Neural progenitor cell (in vitro differentiated cells): ENCODE measurements at places on chromosomes 6 and 20.
A peak's percentile ranks its signal among the peaks of the same experiment; 100 is the strongest.

DNA sequence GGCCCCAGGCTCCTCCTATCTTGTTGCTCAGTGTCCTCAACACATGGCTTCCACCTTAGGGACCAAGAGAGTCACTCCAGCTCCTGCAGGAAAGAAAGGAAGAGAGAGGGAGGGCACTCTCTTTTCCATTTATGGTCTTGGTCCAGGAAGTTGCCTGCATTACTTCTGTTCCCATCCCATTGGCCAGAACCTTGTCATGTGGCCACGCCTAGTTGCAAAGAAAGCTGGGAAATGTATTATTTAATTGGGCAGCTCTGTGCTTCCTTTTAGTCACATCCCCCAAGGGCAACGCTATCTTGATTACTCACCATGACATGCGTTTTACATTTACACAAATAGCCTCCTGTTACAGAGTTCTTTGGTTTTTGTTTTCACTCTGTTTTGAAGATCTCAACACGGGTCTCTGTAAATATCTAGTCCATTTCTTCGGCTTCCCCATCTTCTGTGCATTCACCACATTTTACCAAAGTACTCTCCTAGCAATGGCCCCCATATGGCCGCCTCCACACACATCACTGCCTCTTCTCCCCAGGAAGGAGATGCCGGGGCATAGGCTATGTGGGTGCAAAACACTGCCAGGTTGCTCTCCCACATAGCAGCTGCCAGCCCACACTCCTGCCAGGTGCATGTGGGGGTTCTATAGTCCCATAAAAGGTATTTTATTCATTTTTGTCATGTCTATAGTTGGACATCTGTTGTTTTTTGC, 35.7 kb upstream of the ZMYND8 start:
- DNase-seq, result no peak

DNA sequence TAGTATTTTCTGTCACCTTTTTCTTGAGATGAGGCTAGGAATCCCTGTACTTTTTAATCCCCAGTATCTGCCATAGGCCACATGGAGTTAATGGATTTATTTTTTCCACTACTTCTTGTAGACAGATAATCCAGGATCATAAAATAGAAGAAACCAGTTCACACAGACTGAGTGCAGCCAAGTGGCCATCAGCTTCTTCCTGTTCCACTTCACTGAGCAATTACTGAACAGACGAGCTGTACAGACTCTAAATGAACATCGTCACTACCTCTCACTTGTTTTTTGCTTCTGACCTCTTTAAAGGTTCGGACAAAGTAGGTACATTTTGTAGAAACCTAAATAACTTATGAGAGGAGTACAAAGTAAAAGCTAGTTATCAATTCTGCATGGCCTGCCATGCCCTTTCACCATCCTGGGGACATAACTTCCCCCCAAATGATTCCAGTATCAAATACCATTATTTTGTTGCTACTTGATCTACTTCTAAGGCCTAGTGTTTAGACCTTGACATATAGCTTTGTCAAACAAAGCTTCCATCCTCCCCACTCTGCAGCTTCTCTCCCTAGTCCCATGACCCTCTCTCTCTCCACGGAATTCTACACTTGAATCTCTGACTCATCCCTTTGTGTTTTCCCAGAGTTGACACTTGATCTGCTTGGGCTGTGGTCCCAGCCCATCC, 34.4 kb upstream of the ARHGAP18 start:
- no peak for DNase-seq

DNA sequence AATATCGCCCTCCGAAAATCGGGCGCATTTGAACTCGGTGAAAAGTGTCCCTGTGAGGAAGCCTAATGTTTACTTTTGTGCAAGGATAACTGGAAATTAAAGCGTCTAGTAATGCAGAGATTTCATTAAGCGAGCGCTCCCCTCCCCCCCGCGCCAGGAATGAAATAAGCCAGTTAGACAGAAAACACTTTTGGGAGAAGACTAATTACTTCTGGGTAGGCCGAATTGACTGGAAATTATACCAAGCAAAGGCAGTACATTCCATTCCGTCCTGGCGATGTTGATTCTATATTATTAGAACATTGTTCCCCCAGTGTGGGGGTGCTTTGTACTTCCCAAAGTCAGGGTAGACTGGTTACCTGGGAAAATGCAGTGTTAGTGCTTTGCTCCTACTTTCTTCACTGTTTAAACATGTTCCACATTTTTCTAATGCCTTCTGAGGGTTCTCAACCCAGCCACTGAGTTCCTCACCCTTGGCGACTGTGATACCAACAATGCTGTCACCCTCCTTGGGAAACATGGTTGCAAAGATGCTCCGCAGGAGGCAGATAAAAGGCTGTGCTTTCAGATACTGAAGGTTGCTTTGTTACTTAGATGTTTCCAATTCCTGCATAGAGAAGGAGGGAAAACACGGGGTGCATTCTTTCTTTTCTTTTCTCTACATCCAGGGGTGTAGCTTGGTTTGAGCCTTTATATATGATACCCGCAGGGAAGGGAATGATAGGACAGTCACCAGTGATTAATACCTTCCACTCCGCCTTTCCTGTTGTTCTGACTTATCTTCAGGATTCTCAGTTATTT, 2.6 kb downstream of the GJA1 start:
- DNase-seq, result peak; percentile 78

- DNase-seq, result no peak
These were observed 660.5 kb downstream of the DOK5 start for GRCh38 chr20:55135923-55136322.

DNA sequence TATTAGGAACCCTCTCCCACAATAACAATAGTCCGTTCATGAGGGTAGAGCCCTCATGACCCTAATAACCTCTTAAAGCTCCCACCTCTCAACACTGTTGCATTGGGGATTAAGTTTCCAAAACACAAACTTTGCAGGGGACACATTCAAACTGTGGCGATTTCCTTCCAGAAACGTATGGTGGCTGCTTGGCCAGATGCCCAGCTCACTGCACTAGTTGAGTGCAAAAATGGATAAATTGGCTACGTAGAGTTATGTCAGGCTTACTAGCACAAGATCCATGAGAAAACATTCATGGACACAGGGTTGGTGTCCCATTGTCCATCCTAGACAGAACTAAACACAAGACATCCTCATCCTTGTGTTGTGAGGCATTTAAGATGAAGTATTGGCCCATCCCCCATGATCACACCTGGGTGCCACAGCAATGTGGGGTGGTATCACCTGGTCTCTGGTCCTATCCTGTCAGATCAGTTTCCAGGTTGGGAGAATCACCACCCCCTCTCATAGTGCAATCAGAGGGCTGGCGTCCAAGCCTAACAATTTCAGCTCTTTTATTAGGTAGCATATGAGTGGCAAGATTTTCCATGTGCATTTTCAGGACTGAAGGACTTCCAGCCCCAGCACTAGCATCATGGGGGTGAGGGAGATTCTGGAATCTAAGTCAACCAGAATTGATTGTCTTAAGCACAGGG, 63.4 kb upstream of the ELOVL5 start:
- no peak for DNase-seq

GRCh38 chr6:164021589-164022250, 607.2 kb downstream of the QKI start:
- DNase-seq, result no peak

GRCh38 chr6:150382171-150382570, 13.4 kb downstream of the IYD start:
- DNase-seq, result no peak

- no peak for DNase-seq
These were observed 69.3 kb downstream of the ALDH8A1 start for GRCh38 chr6:134880487-134881190.

- no peak for DNase-seq
These were observed 168.0 kb upstream of the ID4 start for GRCh38 chr6:19669206-19669605.
